ENCODE measurements at places on chromosomes 16 and 17. TPM values are rescaled to one million over a fixed set of nuclear protein-coding genes. Genes with fewer than 3 reads are reported as not detected.

OR4D1 gene
- 0.11 TPM for total RNA-seq

TBC1D3I gene
- 0.42 TPM for total RNA-seq

GRCh38 chr17:3447625-3448024 lies 14.0 kb upstream of the OR1E2 start:
- H3K4me1 ChIP-seq = no peaks in the 10 kb centered on the region
- no peak overlapping the region for H3K27ac ChIP-seq
- no peaks in the 10 kb centered on the region for H3K36me3 ChIP-seq
- no peak overlapping the region for H3K4me3 ChIP-seq

TANC2 gene
- total RNA-seq = 40.3 TPM

GRCh38 chr16:52925143-52925542 lies 127.6 kb downstream of the CHD9NB start:
- H3K27me3 ChIP-seq = peaks cover 6% of the 10 kb centered on the region
- no peak overlapping the region for H3K27ac ChIP-seq
- no peaks in the 10 kb centered on the region for H3K36me3 ChIP-seq
- H3K4me3 ChIP-seq = no peak overlapping the region

DNA sequence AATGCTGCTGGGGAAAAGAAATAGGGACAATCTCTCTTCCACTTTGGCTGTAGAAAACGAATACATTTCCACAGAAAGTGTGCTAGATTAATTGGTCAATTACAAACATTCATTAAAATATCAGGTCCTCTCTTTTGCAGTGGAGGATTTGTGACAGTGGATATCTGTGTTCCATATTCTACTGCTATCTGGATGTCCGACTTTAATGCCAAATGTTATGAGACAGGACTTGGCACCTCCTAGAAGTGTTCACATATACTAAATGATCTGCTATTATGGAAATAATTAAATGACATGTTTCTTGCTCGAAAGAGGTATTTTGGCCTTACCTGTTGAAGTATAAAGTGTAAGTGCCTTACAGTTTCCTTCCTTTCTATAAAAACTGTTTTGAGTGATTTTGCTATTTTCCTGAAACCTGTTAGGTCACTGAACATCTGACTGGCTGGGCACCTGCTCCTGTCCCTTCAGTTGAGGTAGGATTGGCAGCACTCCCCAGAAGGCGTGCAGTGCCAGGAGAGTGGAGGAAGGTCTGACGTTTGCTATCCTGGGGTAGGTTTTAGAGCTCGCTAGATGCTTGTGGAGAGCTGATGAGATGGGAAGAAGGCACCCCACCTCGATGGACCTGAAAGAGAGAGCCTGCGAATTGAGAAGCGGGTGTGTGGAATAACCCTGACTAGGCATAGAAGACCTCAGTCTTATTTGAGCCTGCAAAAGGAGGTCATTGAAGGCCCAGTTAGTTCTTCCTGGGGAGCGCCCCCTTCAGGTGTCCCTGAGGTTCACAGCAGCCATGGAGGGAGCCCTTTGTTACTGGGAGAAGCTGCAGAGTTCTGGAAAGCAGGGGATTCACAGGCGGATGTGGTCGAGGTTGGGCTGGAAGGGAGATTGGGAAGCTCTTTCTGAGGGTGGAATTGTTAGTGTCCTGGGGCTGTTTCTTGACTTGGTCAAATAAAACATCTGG lies 159.4 kb upstream of the ZNF267 start:
- H3K27me3 ChIP-seq = no peaks in the 10 kb centered on the region
- H3K27ac ChIP-seq = peak overlapping the region; percentile 100
- no peak for DNase-seq

TBC1D28 gene
- not detected for total RNA-seq

DNA sequence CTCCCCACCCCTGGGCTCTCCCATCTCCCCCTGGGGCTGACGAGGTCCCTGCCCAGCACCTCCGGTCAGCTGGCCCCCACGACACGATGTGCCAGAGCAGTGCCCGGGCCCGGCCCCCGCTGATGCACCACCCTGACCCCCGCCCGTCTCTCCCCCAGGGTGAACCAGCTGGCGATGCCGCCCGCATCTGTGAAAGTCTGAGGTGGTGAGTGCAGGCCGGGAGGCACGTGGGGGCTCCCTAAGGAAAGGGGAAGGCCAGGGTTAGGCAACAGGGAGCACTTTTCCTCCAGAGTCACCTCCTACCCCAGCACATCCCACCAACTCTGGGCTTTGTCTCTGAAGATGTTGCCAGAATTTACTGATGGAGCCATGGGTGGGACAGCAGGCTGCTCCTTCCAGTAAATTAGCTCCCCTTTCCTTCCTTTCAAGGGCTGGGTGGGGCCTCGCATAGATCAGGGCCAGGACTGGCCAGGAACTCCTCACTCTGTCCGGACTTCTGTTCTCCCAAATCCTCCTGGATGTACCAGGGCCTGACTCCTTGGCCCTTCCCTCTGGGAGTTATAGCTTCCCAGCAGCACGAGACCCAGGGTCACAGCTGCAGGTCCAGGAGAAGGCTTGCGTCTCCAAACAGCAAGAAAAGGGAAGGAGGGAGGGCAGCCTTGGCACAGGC lies 18.3 kb downstream of the MYBBP1A start:
- peaks cover 4% of the 10 kb centered on the region for H3K27me3 ChIP-seq
- peaks cover 9% of the 10 kb centered on the region for H3K36me3 ChIP-seq
- no peak for DNase-seq
- H3K27ac ChIP-seq = no peak overlapping the region

CA7 gene
- total RNA-seq = not detected

- peaks cover 64% of the 10 kb centered on the region for H3K36me3 ChIP-seq
- no peaks in the 10 kb centered on the region for H3K4me1 ChIP-seq
- no peaks in the 10 kb centered on the region for H3K27me3 ChIP-seq
- H3K4me3 ChIP-seq = no peak overlapping the region
These were observed 19.9 kb upstream of the TRAP1 start for GRCh38 chr16:3737181-3737580.

GRCh38 chr17:17516941-17517720 lies 20.9 kb upstream of the RASD1 start:
- no peaks in the 10 kb centered on the region for H3K36me3 ChIP-seq
- no peaks in the 10 kb centered on the region for H3K27me3 ChIP-seq
- no peak overlapping the region for H3K4me3 ChIP-seq
- DNase-seq = no peak
- no peak overlapping the region for H3K27ac ChIP-seq

IL21R gene
- 0.34 TPM for total RNA-seq

KRT33B gene
- not detected for total RNA-seq

PLLP gene
- 0.30 TPM for total RNA-seq

DNA sequence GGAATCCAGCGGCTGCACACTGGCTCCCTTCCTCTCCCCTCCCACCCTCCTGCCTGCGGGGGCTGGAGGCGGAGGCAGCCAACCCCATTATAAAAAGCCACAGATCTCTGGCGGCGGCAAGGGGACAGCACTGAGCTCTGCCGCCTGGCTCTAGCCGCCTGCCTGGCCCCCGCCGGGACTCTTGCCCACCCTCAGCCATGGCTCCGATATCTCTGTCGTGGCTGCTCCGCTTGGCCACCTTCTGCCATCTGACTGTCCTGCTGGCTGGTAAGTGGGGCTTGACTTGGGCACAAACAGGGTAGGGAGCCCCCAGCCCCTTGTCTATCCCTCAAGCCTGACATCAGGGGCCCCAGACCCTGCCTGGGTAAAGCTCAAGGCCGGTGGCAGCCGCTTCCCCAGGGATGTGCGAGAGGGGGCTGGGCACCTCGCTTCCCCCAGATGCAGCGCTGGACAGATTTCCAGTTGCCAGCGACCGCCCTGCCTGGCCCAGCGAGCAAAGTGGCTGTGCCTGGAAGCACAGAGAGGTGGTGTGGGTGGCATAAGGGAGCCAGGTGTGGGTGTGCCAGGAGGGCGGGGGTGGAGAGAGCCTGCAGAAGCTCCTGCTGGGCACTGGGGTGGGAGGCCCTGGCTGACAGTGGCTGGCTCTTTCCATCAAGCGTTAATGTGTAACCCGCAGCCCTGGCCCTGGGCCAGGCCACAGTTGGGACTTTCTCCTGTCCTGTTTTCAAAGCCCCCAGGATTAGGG lies at the start of gene CX3CL1:
CX3CL1 (plus strand) TSS at position 119 of the 745 bp plus-strand sequence; CDS start at position 198, 79 bp downstream.
- no peaks in the 10 kb centered on the region for H3K36me3 ChIP-seq
- peaks cover 18% of the 10 kb centered on the region for H3K4me1 ChIP-seq
- DNase-seq = no peak
- H3K27me3 ChIP-seq = peaks cover 14% of the 10 kb centered on the region
- peak within 1 kb of the TSS; percentile 48 for H3K4me3 ChIP-seq

- no peak overlapping the region for H3K27ac ChIP-seq
- H3K27me3 ChIP-seq = no peaks in the 10 kb centered on the region
- peaks cover 3% of the 10 kb centered on the region for H3K36me3 ChIP-seq
These were observed 120.3 kb upstream of the CHMP6 start for GRCh38 chr17:80871341-80871740.

DNA sequence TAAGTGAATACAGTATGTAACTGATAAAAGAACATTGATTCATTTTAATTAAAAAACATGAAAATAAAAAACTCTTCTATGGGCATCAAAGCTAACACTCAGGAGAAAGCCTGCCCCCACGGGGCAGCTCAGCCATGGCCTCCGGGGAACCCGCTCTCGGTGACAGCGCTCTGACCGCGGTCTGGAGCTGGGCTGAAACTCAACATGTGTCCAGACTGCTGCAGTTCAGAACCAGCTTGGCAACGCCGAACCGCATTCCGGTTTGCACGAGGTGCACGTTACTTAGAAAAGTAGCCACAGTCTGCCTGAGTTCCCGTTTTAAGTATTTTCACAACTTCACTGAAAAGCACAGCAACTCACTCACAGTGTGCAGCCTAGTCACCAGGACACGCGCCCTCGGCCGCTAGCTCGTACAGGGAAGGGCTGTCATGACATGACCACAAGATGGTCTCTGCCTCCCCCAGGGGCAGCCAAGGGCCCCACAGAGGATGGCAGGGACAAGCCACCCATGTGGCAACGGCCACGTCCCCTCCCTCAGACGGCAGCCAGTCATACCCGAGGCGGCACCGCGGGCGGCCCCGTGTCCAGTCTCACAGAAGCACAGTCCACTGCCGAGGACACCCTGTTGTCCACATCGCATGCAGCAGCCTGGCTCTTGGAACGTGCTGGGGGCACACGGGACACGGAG lies 77.1 kb upstream of the METRNL start:
- peaks cover 9% of the 10 kb centered on the region for H3K36me3 ChIP-seq
- H3K27me3 ChIP-seq = no peaks in the 10 kb centered on the region
- H3K27ac ChIP-seq = no peak overlapping the region
- DNase-seq = no peak
- peaks cover 5% of the 10 kb centered on the region for H3K4me1 ChIP-seq

GRCh38 chr17:68850749-68851510 lies 104.3 kb downstream of the ABCA8 start:
- H3K4me1 ChIP-seq = peaks cover 2% of the 10 kb centered on the region
- no peak for DNase-seq
- no peak overlapping the region for H3K4me3 ChIP-seq
- no peaks in the 10 kb centered on the region for H3K36me3 ChIP-seq
- H3K27ac ChIP-seq = no peak overlapping the region

ABCA9 gene
- total RNA-seq = 1.8 TPM

GRCh38 chr16:20045886-20046285 lies 27.8 kb downstream of the GPR139 start:
- H3K27ac ChIP-seq = no peak overlapping the region
- no peaks in the 10 kb centered on the region for H3K36me3 ChIP-seq
- H3K4me1 ChIP-seq = no peaks in the 10 kb centered on the region
- H3K27me3 ChIP-seq = no peaks in the 10 kb centered on the region
- DNase-seq = no peak

GRCh38 chr16:3716831-3717234 lies 491 bp downstream of the TRAP1 start:
- H3K27ac ChIP-seq = peak overlapping the region; percentile 63
- DNase-seq = no peak
- peaks cover 8% of the 10 kb centered on the region for H3K36me3 ChIP-seq

DNA sequence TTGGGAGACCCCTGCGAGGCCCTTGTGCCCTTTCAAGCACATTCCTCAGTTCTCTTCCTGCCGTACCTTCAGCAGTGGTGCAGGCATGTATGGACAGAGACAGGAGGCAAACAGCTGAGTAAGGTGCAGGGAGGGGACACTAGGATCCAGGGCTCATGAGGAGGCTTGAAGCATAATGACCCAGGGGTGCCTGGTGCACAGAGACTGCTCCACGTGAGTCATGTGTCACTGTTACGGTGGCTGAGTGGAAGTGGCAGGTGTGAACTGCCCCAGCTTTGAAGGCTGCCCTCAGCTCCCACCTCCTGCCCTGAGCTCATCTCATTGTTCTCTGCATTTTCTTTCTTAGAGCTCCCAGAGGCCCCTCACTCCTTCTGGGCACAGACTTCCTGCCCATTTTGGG lies 124.8 kb downstream of the NTN1 start:
- no peak for DNase-seq

ACLY gene
- total RNA-seq = 143 TPM

- H3K36me3 ChIP-seq = no peaks in the 10 kb centered on the region
- H3K4me3 ChIP-seq = no peak overlapping the region
- H3K27me3 ChIP-seq = peaks cover 11% of the 10 kb centered on the region
- H3K27ac ChIP-seq = no peak overlapping the region
- DNase-seq = no peak
These were observed 61.5 kb downstream of the PRMT7 start for GRCh38 chr16:68372381-68372720.

GRCh38 chr17:50638966-50639713 lies 4.5 kb downstream of the ABCC3 start:
- H3K27me3 ChIP-seq = no peaks in the 10 kb centered on the region
- H3K4me3 ChIP-seq = peak overlapping the region; percentile 32
- peak; percentile 94 for DNase-seq
- peak overlapping the region; percentile 80 for H3K27ac ChIP-seq
- peaks cover 53% of the 10 kb centered on the region for H3K4me1 ChIP-seq

DNA sequence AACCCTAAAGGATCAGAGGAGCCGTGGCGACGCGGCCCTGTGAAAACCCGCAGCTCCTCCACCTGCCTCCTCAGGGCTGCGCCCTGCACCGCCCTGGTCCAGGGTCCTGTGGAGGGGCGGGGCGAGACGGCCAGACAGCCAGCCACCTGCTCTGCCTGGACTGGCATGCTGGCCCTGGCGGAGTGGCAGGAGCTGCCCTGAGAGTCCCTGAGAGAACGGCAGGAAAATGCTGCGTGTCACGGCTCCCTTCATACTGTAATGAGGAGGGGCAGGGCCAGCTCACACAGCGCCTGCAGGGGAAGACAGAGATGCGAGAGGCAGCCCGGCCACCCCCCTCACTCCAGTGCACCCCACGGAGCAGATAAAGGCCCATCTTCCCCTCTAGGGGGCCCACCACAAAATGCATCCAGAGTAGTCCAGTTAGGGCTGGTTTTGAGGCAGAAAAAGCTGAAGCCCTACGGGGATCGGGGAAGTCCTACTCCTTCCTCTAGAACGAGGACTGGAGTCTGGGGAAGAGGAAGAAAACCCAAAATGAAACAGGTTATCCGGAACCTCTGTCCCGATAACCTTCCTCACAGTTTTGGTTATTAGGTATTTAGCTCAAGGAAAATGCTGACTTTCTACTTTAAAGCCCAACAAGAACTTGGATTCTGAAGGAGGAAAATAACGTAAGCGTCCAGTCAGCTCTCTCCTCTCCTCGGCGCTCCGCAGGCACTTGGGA lies 97.6 kb upstream of the DNAH17 start:
- H3K27me3 ChIP-seq = no peaks in the 10 kb centered on the region
- no peak overlapping the region for H3K4me3 ChIP-seq
- peak overlapping the region; percentile 67 for H3K27ac ChIP-seq
- H3K36me3 ChIP-seq = peaks cover 63% of the 10 kb centered on the region

GRCh38 chr17:65359016-65359415 lies 202.4 kb downstream of the AXIN2 start:
- H3K4me1 ChIP-seq = peaks cover 6% of the 10 kb centered on the region
- H3K27me3 ChIP-seq = peaks cover 8% of the 10 kb centered on the region
- H3K4me3 ChIP-seq = no peak overlapping the region
- no peak overlapping the region for H3K27ac ChIP-seq

NOXO1 gene
- total RNA-seq = 0.91 TPM
